Frontal cortex (tissue), 4 donors: ENCODE measurements at places on chromosomes 4 and X. TPM values are rescaled to one million over a fixed set of nuclear protein-coding genes. Genes with fewer than 3 reads are reported as not detected.

The HSD17B13 gene
- total RNA-seq: 0.41 TPM

The BCLAF3 gene
- total RNA-seq: 39.1 TPM

The ARHGAP36 gene
- 0.41 TPM for total RNA-seq

The SYP gene
- total RNA-seq: 151 TPM

The TKTL2 gene
- total RNA-seq: 0.82 TPM
